IPS DF 19.7 (cell line): ENCODE measurements at places on chromosomes 7 and 10.

GRCh38 chr7:50475340-50475739 is 25.2 kb upstream of the FIGNL1 start:
- DNase-seq, result no peak

DNA sequence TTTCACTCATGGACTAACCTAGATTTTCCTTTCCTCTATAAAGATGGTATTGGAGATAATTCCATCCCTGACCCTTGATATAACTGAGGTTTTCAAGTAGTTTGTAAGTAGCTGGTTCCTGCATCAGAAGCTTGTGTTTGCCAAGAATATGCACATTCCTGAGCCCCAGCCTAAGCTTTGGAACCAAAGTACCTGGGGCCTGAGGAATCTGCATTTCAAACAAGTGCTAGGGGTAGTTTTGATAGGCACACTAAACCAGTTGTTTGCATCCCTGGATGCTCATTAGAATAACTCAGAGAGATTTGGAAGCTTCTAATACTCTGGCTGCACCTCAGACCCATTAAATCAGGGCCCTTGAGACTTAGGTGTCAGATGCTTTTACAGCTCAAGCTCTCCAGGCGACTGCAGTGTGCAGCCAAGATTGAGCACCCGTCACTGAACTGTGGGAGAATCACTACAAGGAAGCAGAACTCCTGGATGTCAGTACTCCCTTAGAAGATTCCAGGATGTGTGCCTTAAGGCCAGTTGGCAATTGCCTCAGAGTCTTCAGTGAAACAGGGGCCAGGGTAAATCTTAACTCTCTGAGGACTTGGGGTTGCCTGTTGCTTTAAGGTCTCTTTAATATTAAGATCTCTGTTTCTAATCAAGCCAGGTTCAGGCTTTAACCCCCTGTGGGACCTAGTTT is 565.0 kb downstream of the REEP3 start:
- DNase-seq, result peak; percentile 68

GRCh38 chr7:80794631-80795573 is 123.9 kb downstream of the SEMA3C start:
- no peak for DNase-seq

- DNase-seq, result no peak
Observed at GRCh38 chr10:48279081-48279751, 4.7 kb upstream of the FRMPD2 start.

GRCh38 chr10:71515531-71516172 is 118.9 kb downstream of the CDH23 start:
- DNase-seq, result no peak

- DNase-seq, result no peak
Observed at GRCh38 chr7:143188994-143189393, 5.8 kb downstream of the TAS2R39 start.

GRCh38 chr7:148144827-148145226 is 445.7 kb upstream of the C7orf33 start:
- DNase-seq, result no peak

- no peak for DNase-seq
Observed at GRCh38 chr10:50336140-50336539, 84.8 kb upstream of the ASAH2 start.

DNA sequence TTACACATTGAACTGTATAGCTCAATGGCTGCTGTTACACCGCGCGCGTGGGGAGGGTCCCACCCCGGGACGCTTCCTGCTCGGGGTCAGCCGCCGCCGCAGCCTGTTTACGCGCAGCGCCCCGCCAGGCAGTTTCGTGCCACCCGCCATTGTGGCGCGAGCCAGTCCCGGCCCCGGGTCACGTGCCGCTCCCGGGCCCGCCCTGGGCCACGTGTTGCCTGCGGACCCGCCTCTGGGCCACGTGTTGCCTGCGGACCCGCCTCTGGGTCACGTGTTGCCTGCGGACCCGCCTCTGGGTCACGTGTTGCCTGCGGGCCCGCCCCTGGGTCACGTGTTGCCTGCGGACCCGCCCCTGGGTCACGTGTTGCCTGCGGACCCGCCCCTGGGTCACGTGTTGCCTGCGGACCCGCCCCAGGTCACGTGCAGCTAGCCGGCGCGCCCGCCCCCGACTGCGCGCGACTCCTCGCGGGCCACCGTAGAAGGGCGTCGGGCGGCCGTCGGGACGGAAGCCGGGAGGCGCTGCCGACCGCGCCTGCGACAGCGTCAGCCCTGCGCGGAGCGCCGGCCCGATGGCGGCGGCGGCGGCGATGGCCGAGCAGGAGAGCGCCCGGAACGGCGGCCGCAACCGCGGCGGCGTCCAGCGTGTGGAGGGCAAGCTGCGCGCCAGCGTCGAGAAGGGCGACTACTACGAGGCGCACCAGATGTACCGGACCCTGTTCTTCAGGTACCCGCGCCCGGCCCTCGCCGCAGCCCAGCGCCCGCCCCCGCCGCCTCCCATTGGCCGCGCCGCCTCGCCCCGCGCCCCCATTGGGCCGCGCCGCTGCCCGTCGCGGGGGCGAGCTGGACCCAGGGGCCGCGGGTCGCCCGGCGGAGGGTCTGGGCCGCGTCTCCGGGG is at the start of gene GET4:
Gene GET4, plus strand, starts transcription at position 478 of the 895 bp plus-strand sequence. Its CDS starts 92 bp downstream, at position 570.
- peak; percentile 30 for DNase-seq

- no peak for DNase-seq
Observed at GRCh38 chr10:21499701-21500577, 25.5 kb downstream of the SKIDA1 start.

GRCh38 chr10:108574233-108574632 is 1349.1 kb downstream of the XPNPEP1 start:
- DNase-seq, result no peak

DNA sequence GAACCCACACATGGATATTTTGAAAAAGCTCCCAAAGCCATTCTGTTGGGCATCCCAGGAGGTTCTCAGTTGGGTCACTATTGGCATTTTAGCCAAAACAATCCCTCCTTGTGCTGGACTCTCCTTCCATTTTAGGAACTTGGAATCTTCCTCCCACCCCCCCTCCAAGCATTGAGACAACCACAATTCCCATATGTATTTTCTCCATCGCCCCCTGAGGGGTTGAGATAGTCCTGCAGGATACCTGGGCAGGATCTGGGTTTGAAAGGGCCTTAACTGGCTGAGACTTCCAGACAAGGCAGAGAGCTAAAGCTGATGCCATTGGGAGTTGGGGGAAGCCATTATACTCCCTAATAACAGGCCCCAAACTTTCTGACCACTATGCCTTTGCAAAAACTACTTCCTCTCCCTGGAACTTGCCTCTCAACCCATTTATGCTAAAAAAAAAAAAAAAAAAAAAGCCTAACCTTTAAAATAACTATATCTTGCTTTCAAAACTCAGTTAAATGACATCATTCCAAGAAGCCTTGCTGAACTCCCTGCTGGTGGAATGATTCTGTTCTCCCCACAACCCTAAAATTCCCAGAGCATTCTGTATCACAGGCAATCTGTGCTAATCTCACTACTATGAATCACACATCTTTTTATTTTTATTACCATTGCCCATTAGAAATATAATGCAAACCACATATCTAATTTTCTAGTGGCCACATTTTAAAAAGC is 77.5 kb upstream of the PDE1C start:
- DNase-seq, result no peak

- DNase-seq, result no peak
Observed at GRCh38 chr10:11488126-11488525, 123.3 kb downstream of the USP6NL start.

DNA sequence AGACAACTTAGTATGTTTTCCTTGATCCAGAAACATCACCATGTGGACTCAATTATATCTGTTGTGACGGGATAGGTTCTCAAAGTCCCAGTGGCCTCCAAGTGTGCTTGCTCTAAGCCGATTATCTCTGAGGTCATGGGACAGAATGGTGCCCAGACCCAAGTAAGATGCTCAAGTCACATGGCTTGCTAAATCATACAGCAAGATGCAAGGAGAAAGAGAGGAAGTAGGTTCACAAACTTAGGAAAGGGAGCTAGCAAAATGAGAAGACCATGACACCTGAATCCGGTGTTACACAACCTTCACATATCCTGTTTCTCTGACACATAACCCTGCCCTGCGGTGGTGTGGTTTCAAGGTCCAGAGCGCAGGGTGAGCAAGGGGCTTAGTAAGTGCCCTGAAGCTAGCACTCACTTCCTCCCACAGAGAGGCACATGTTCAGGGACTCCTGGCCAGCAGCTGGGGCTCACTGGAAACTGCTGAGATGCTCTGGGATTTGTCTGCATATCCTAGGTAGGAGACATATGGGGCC is 590.9 kb upstream of the ANKRD30A start:
- no peak for DNase-seq

- no peak for DNase-seq
Observed at GRCh38 chr10:63054889-63055611, 78.1 kb upstream of the NRBF2 start.

GRCh38 chr10:121078672-121079102 is 227.5 kb downstream of the WDR11 start:
- no peak for DNase-seq

- no peak for DNase-seq
Observed at GRCh38 chr7:118436663-118437062, 212.2 kb downstream of the ANKRD7 start.

DNA sequence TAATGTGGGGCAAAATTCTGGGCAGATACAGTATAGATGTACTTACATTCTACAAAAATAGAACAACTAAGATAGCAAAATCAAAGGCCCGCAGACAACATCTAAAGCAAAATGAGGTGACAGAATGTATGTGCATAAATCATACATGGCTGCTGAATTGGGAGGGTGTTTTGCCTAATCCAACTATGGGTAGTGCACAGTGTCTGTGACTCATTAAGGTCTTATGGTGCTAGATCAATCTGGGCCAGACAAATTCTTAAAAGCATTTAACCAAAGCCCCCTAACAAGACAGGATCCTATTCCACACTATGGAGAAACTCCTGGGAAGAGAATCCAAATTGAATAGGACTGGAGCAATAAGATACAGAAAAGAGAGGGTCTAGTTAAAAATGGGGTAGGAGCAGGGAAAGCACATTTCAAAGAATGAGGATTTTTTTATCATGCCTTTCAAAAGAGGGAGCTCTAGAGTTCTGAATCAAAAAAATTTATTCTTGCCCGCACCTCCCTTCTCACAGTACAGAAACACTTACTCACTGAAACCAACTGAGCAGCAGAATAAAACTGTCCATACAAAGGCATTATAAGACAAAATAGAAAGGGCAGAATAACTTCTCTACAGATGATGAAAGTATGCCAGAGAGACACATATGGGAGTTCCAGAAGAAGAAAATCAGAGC is 181.3 kb downstream of the RNLS start:
- no peak for DNase-seq

- DNase-seq, result no peak
Observed at GRCh38 chr7:109864230-109864629, 1226.7 kb upstream of the LRRN3 start.

- no peak for DNase-seq
Observed at GRCh38 chr10:119006451-119007210, 22.9 kb upstream of the NANOS1 start.

DNA sequence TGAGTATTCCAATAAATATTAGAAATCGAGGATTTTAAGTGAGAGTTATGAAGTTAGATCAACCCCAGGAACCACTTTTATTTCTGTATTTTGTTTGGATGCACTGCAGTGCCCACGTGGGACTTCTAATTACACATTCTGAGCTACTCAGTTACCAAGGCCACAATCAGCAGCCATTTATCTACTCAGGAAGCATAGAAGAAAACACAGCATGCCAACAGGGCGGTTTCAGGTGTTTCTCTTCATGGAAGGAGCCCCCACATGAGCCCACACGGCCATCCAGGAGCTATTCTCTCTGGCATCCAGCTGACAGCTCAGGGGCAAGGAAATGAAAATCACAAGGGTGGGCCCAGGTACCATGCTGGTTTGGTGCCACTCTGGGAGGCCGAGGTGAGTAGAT is 266.5 kb upstream of the MKLN1 start:
- no peak for DNase-seq

- DNase-seq, result no peak
Observed at GRCh38 chr7:122901250-122901649, 15.0 kb upstream of the CADPS2 start.

DNA sequence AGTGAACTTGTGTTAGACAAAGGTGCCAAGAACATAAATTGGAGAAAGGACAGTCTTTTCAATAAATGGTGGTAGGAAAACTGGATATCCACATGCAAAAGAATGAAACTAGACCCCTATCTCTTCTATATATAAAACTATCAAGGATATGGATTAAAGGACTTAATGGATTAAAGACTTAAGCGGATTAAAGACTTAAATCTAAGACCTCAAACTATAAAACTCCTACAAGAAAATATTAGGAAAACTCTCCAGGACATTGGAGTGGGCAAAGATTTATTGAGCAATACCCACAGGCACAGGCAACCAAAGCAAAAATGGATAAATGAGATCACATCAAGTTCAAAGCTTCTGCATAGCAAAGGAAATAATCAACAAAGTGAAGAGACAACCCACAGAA is 242.9 kb upstream of the MEOX2 start:
- no peak for DNase-seq

DNA sequence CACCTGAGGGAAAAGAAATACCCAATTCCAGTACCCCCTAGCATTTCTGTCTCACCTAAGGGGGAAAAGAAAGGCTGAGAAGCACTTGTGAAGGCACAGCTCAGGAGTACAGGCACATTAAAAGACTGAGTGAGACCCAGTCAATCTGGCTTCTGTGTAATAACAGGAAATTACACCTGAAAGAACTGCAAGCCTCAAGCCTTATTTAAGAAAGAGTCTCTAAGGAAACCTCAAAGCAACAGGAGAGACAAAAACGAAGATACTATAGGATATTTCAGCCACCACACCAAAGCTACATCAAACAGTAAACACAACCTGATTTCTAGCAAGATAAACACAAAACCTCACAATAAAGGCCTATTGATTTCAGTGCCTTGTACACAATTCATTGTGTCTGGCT is 69.6 kb upstream of the CDK1 start:
- DNase-seq, result no peak

DNA sequence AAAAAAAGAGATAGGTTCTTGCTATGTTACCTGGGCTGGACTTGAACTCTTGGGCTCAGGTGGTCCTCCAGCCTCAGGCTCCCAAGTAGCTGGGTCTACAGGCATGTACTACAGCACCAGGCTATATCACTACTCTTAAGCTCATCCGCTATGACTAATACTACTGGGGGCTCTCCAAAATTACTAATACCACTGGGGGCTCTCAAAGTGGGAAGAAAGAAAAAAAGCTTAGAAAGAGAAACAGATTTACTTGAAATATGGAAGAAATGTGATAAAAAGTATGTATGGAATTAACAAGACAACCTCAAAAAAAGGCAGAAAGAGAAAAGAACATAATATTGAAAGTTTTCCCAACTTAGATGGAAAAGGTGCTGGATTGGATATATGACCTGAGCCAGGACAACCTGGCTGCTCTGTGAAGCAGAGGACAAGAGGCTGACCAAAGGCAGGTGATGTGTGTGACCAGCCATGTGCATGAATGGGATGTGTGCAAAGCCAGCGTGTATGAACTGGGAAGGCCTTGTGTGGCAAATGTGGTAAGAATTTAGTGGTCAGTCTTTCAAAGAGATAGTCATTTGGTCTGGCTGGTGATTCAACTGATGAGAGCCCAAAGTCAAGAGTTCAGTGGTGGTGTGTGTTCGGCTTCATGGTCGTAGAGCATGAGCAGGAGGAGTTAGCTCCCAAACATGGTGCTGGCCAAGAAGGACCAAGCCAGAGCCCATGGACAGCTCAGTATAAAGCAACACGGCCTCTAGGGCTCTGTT is 232.4 kb upstream of the KLF14 start:
- no peak for DNase-seq

GRCh38 chr10:22853906-22854447 is 73.9 kb upstream of the ARMC3 start:
- no peak for DNase-seq
